Pons (tissue), 1 donor: ENCODE measurements at places on chromosomes 12 and 14.

GRCh38 chr14:78498062-78498595 lies 328.0 kb downstream of the NRXN3 start:
- DNase-seq: peak; percentile 68

GRCh38 chr12:19533567-19533966 lies 94.3 kb downstream of the AEBP2 start:
- no peak for DNase-seq

DNA sequence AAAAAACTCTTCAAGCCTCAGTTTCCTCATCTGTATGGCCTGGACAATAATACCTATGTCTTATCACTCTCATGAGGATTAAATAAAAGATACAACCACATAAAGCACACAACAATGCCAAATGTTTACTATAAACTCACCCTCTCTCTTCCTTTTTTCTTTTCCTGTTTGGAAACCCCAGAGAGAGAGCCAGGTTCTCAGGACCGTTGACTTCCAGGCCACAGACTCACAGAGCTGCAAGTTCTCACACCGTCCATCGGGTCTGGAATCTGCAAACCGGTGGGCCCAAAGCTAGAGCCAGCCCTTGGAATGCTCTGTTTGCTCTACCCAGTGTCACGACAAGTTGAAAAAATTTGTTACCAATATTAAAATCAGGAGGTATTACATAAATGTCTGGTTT lies 4.6 kb upstream of the CD4 start:
- DNase-seq: no peak

DNA sequence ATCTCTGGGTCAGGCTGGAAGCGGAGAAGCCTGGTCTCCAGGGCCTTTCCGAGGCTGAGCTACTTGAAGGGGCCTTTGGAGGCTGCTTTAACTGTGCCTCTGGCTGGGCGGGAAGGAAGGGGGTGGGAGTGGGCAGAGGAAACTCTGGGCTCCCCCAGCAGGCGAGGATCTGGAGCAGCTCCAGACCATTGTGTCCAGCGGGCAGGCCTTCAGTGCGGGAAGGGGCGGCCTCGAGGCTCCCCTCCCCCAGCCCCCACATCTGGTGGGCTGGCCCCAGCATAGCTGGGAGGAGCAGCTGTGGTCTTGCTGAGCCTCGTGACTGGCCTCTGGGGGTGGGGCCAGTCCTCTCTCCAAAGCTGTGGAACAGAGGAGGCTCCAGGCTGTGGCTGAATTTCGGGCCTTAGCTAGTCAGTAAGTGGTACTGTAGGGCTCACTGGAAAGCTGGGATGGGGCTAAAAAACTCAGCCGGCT lies 3.4 kb downstream of the TAMALIN start:
- peak; percentile 65 for DNase-seq

DNA sequence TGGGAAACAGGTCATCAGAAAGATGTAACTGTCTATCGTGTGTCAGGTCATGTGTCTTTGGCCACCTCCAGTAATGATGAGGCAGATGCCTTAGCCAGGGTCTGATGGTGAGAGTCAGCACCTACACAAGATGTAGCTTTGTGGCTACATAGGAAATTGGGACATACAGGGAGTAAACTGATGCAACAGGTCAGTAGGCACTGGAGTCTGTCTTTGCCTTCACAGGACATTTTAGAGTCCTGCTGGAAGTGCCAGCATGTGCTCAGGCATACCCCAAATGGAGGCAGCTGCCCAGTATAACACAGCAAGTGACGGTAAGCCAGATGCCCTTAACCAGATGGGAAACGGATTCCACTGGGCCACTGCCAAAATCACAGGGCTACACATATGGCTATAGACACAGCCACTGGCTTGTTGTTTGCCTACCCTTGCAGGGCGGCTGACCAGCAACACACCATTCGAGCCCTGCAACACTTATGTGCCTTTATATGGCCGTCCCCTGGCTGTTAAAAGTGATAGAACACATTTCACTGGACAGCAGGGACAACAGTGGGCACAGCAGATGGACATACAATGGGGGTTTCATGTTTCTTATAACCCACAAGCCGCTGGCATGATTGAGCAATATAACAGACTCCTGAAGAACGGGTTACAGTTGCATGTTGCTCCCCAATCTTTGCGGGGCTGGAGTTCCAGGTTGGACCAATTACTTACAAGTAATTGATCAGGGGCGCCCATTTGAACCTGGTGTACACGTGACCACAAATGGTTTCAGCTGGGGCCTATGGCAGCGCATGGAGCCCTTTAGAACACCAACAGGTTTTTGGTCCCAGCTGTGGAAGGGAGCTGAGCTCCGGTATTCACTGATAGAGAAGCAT lies 12.9 kb upstream of the RNASE12 start:
- no peak for DNase-seq
